Common myeloid progenitor, CD34-positive (primary cell): ENCODE measurements at places on chromosomes 2 and 18.

GRCh38 chr18:31015715-31016434 lies 26.7 kb downstream of the DSC3 start:
- H3K4me3 ChIP-seq = no peak overlapping the region
- no peak overlapping the region for H3K27ac ChIP-seq
- H3K4me1 ChIP-seq = no peaks in the 10 kb centered on the region
- H3K36me3 ChIP-seq = no peaks in the 10 kb centered on the region
- DNase-seq = no peak
- no peaks in the 10 kb centered on the region for H3K27me3 ChIP-seq

GRCh38 chr2:26582890-26583289 lies 58.3 kb downstream of the CIB4 start:
- no peaks in the 10 kb centered on the region for H3K27me3 ChIP-seq
- H3K36me3 ChIP-seq = no peaks in the 10 kb centered on the region
- no peak overlapping the region for H3K27ac ChIP-seq
- no peak overlapping the region for H3K4me3 ChIP-seq

GRCh38 chr18:37527395-37527794 lies 38.2 kb downstream of the CELF4 start:
- no peak overlapping the region for H3K27ac ChIP-seq
- no peaks in the 10 kb centered on the region for H3K36me3 ChIP-seq
- no peaks in the 10 kb centered on the region for H3K4me1 ChIP-seq
- no peak overlapping the region for H3K4me3 ChIP-seq

DNA sequence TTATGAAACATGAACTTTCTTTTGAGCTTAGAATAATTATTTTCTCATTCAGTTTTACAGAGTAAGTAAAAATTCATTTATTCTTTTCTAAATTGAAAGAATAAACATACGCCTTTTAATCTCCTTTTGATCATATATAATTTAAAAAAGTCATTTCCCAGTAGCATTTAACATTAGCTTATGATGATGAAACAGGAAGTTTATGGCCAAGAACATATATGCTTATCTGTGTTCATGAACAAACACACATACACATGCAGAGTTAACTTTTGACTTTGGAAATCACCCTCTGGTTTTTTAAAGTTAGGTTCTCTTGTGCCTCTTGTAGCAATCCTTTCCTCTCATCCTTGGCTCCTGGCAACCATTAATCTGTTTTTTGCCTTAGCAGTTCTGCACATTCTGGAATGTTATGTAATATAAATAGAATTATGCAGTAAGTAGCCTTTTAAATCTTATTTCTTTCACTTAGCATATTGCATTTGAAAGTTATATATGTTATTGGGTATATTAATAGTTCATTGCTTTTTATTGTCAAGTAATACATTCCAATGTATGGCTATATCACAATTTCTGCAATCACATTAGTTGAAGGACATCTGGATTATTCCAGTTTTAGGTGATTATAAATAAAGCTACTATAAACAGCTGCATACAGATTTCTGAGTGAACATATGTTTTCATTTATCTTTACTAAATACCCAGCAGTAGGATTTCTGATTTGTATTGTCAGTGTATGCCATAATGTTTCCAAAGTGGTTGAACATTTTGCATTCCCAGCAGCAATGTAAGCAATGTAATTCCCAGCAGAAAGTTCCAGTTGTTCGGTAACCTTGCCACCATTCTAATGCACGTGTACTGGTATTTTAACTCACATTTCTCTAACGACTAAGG lies 210.3 kb downstream of the ZRANB3 start:
- H3K27ac ChIP-seq = no peak overlapping the region
- no peaks in the 10 kb centered on the region for H3K4me1 ChIP-seq
- no peak overlapping the region for H3K4me3 ChIP-seq
- H3K36me3 ChIP-seq = no peaks in the 10 kb centered on the region
- DNase-seq = no peak
- no peaks in the 10 kb centered on the region for H3K27me3 ChIP-seq

DNA sequence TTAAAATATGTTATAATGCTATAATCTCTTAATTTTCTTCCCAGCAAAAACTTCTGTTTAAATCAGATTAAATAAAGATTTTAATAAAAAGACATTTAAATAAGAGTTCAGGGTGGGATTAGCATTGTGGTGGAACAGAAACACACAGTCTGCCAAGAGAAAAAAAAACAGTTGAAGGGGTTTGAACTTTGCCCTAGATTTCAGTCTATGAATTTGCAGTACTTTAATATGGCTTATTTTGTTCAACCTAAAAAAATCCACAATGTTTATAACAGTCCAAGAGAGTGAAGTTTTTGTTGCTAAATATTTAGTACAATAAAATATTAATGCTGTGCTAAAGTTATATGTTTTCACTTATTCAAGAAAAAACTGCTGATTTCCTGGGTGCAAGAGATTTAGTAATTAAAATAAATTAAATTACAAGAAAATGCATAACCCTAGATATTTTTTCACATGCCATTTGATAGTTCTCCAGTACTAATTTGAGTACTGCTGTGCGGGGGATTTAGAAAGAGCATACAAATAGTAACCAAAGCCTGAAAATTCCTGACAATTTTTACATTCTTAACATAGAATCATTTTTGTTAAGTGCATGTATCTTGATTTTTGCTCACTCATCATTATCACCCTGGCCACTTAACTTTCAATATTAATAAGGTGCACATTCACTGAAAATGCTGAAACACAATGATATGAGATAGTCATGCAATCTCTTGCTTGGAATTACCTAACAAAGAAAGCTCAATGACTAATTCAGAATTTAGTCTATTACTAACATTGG lies 52.6 kb downstream of the SLC40A1 start:
- H3K27ac ChIP-seq = no peak overlapping the region
- H3K27me3 ChIP-seq = no peaks in the 10 kb centered on the region
- no peaks in the 10 kb centered on the region for H3K36me3 ChIP-seq
- no peak overlapping the region for H3K4me3 ChIP-seq
- no peak for DNase-seq
- H3K4me1 ChIP-seq = peaks cover under 1% of the 10 kb centered on the region

DNA sequence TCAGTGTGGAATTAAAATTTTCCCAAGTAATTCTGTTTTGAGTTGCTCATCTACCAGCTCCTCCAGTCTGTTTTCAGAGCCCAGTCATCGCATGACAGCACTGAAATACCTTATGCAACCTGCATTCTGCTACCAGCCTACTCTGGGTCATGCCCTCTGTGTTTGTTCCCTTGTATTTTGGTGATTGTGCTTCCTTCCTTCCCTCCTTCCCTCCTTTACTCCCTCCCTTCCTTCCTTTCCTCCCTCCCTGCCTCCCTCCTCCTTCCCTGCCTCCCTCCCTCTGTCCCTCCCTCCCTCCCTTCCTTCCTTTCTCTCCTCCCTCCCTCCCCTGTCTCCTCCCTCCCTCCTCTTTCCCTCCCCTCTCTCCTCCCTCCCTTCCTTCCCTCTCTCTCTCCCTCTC lies 289.6 kb downstream of the CDH2 start:
- no peaks in the 10 kb centered on the region for H3K36me3 ChIP-seq
- H3K27ac ChIP-seq = no peak overlapping the region
- DNase-seq = no peak

DNA sequence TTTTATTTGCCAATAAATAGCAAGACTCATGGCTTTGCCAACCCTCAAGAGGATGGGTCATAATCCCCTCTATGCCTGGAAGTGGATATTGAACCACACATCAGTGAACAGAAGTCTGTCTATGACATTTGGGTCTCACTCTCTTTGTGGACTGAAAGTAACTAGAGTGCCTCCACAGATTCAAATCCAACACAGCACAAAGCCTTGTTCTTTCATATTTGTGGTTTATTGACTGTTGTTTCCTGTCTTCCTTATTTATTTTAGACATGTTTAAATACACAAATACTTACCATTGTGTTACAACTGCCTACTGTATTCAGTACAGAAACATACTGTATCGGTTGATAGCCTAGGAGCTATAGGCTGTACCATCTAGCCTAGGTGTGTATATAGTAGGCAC lies 121.9 kb downstream of the TSN start:
- DNase-seq = no peak
- H3K4me3 ChIP-seq = no peak overlapping the region
- no peak overlapping the region for H3K27ac ChIP-seq
- H3K36me3 ChIP-seq = no peaks in the 10 kb centered on the region
- no peaks in the 10 kb centered on the region for H3K27me3 ChIP-seq

GRCh38 chr18:21550510-21550970 lies 50.0 kb downstream of the ESCO1 start:
- H3K27ac ChIP-seq = no peak overlapping the region
- no peak for DNase-seq
- no peak overlapping the region for H3K4me3 ChIP-seq
- no peaks in the 10 kb centered on the region for H3K4me1 ChIP-seq
- H3K27me3 ChIP-seq = no peaks in the 10 kb centered on the region

DNA sequence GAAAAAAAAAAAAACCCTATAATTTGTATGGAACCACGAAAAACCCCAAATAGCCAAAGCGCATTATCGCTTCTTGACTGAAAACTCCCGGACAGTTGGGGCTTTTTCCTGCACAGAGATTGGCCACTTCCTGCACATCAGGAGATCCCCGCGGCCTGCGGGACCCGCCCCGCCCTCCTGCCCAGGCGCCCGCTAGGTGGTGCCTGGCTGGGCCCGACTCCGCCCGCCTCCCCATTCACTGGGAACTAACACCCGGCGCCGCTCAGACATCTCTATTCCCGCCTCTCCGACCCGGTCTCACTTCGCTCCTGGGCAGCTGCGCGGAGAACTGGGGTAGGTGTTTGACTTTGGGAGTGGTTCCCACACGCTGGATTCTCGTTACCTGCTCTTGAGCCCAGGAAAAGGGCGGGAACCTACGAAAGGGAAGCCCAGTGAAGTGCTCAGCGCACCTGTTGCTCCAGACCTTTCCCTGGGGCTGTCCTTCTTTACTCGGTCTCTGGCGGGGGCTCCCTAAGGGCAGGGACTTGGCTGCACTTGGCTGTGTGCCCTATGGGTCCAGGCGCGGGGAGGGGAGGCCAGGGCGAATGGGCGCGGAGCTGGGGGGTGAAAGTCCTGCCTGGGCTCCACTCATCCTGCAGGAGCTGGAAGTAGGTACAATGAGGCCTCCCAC lies at the start of gene HMSD:
Gene HMSD (plus strand): TSS at position 234 of the 670 bp plus-strand sequence. CDS start 4,155 bp downstream, outside the sequence.
- no peaks in the 10 kb centered on the region for H3K36me3 ChIP-seq
- DNase-seq = peak; percentile 48
- peaks cover 5% of the 10 kb centered on the region for H3K4me1 ChIP-seq
- H3K27ac ChIP-seq = no peak within 1 kb of the TSS

- H3K4me1 ChIP-seq = peaks cover 56% of the 10 kb centered on the region
- DNase-seq = peak; percentile 25
- H3K36me3 ChIP-seq = peaks cover 13% of the 10 kb centered on the region
- peak overlapping the region; percentile 33 for H3K27ac ChIP-seq
- no peaks in the 10 kb centered on the region for H3K27me3 ChIP-seq
Measured at GRCh38 chr18:31646332-31647126, 37.9 kb downstream of the B4GALT6 start.

GRCh38 chr18:63162271-63163014 lies 157.1 kb downstream of the BCL2 start:
- H3K27me3 ChIP-seq = no peaks in the 10 kb centered on the region
- peaks cover 2% of the 10 kb centered on the region for H3K36me3 ChIP-seq
- no peak for DNase-seq
- no peaks in the 10 kb centered on the region for H3K4me1 ChIP-seq

DNA sequence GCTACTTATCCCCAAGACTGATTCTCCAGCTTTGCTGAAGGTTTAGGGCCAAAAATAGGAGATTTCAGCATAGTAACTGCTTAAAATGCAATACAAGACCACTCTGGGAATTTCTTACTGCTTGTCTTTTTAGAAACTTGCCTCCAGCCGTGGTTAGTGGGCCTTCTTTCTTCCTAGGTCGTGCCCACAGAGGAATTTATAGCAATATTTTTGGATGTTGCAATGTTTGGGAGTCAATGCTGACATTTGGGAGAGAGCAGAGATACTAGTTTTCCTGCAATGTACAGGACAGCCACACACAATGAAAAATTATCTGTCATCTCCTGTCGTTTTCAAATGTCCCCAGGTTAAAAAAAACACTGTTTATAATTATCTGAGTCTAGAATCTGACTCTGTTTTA lies 25.6 kb upstream of the CERS6 start:
- DNase-seq = no peak
- no peaks in the 10 kb centered on the region for H3K27me3 ChIP-seq
- no peaks in the 10 kb centered on the region for H3K4me1 ChIP-seq
- no peaks in the 10 kb centered on the region for H3K36me3 ChIP-seq

DNA sequence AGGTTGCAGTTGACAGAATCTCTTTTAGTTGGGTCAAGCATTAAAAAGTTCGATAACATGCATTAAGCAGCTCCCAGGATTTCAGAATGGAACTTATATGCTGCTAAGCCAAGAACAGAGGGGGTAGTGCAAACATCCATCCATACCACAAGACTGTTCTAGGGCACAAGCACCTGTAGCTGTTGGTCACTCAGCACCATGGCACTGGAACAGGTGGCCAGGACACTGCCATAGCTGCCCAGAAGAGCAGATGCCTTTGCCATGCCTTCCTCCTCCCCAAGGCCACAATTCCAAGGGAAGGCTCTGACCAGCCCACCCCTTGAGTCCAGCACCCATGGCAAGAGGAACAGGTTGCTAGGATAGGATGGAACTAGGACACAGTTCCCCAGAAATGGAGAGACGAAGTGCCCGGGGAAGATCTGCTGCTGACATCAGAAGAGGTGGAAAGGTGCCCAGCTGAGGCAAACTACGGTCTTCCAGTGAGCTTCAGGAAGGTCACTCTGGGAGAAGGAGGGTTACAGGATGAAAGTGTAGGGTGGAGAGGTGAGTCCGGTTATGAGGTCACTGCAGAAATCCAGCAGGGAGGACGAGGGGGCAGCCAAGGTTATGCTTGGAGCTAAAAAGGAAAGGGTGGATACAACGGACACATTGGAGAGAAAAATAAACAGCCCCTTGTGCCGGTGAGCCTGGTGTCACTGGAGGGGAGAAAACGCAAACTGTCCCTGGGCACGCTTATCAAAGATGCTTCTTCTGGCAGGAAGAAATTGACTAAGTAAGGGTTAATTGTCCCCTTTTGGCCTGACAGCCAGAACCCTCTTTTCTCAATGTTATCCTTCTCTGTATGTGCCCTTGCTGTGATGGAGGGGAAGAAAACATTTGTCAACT lies 41.9 kb downstream of the C1QL2 start:
- peaks cover 13% of the 10 kb centered on the region for H3K27me3 ChIP-seq
- no peak overlapping the region for H3K4me3 ChIP-seq
- no peak overlapping the region for H3K27ac ChIP-seq
- no peaks in the 10 kb centered on the region for H3K36me3 ChIP-seq
- no peaks in the 10 kb centered on the region for H3K4me1 ChIP-seq
- DNase-seq = no peak

GRCh38 chr2:99975386-99975785 lies 167.0 kb downstream of the AFF3 start:
- H3K36me3 ChIP-seq = no peaks in the 10 kb centered on the region
- no peak overlapping the region for H3K27ac ChIP-seq
- H3K27me3 ChIP-seq = no peaks in the 10 kb centered on the region
- no peak for DNase-seq

GRCh38 chr2:85949280-85949679 lies 60.5 kb upstream of the ST3GAL5 start:
- H3K36me3 ChIP-seq = no peaks in the 10 kb centered on the region
- DNase-seq = peak; percentile 7
- H3K4me3 ChIP-seq = no peak overlapping the region
- H3K27me3 ChIP-seq = no peaks in the 10 kb centered on the region
- H3K4me1 ChIP-seq = peaks cover 7% of the 10 kb centered on the region
- no peak overlapping the region for H3K27ac ChIP-seq
